Ureter (tissue), 1 donor: ENCODE measurements at places on chromosomes 16 and 17.

- peak; percentile 59 for DNase-seq
Measured at GRCh38 chr17:63950940-63951907, 19.1 kb upstream of the CD79B start.

DNA sequence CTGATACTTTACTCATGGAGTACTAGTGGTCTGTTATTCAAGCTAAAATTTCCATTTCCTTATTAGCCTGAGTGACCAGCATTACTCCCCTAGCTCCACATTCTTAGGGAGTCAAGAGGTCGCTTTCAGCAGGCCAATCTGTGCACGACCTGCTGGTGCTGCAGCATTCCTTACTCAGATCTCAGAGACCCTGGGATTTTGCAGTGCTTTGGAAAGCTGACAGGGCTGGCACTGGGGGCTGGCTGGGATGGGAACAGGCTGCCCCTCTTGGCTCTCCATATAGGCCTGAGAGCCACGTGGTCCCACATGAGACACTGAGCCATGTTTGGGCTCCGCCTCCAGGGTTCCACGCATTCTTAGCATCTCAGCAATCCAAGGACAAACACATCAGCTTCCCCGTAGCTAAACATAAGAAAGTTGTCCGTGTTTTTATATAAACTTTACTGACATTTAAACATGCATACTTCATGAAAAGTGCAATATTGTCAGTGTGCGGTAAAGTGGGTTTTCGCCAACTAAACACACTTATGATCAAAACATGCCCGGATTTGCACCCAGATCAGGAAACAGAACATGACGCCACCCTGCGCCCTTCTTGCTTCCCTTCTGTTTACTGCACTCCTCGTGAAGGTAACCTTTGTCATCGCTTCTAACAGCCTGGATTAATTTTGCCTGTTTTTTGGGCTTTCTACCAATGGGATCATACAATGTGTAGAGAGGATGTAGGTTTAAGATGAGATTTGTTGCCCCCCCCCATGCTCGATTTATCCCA lies 254.5 kb upstream of the CACNG5 start:
- DNase-seq, result peak; percentile 46

- no peak for DNase-seq
Measured at GRCh38 chr16:68155425-68155824, 70.3 kb downstream of the NFATC3 start.

- DNase-seq, result no peak
Measured at GRCh38 chr17:4362141-4362540, 4.3 kb downstream of the UBE2G1 start.
